ENCODE measurements at places on chromosomes 1 and 21.
A peak's percentile ranks its signal among the peaks of the same experiment; 100 is the strongest.

DNA sequence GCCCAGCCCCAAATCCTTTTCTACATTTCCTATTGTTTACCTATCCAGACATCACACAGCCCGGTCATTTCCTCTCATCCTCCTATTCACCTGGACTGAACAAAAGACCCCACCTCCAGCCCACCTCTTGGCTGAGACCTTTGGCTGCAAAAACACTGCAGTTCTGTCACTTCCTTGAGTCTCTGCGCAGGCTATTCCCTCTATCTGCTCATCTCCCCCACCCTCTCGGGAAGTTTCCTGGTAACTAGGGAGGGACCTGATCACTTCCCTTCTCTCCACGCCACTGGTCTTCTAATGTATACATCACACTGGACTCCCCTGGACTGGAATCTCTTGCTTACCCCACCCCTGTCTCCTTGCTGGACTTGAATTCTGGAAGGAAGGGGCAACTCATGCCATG lies 5.3 kb downstream of the HTR1D start:
- DNase-seq: no peak

DNA sequence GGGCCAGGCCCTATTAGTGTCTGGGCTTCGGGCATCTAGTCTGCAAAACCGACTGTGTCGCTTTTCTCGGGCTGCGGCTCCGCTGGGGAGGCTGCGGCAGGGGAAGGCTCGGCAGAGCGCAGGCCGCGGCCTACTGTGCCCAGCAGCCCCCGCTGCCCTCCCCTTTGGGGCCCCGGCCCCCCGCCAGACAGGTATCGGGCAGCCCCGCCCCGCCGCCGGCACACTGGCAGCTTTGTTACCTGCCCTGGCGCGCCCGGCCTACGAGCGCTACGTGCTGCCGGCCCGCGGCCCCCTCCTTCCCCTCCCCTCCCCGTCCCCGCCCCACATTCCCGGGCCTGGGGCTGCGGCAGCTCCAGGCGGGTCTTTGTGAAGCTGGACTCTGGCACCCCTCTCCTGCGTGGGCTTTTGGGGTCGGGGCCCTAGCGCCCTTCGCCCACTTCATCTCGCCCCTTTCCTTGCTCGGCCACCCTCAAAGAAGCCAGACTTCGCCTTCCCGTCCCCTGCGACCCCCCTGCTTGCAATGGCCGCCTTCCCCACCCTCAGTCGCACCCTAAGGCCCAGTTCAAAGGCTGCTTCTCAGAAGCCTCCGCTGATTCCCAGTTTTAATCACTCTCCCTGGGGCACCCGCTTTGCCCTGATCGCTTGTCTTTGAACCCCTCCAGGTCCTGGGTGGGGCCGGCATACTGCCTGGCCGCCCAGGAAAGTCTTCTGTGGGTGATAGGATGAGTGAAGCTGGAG lies 48.9 kb upstream of the SLC2A1 start:
- no peak for DNase-seq

- no peak for DNase-seq
Observed at GRCh38 chr1:115757326-115757725, 11.2 kb downstream of the CASQ2 start.

DNA sequence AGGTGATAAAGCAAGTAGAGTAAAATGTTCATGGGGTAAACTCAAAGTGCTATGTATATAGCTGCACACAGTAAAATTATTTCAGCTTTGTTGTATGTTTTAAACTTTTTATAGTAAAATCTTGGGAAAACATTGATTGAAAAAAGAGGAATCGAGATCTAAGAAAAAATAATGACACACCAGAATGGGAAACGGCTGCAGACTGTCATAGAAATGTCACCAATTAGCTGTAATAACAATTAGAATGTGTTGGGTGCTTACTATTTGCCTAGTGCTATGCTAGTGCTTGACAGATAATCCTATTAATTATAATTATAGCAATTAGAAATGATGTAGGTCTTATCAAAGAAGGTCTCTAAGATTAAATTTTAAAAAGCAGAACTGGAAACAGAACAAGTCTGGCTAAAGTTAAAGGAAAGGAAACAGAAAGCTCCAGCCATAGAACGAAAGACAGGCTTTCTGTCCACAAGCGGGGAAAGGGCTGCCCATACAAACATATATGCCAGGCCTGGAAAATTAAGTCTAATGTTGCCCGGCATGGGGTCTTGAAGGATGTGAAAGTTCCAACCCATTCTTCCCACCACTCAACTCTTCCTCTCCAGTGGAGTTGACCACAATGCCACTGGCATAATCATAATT lies 5.0 kb downstream of the PCNX2 start:
- DNase-seq: no peak

- no peak for DNase-seq
Observed at GRCh38 chr1:197526736-197527371, 248.4 kb downstream of the DENND1B start.

DNA sequence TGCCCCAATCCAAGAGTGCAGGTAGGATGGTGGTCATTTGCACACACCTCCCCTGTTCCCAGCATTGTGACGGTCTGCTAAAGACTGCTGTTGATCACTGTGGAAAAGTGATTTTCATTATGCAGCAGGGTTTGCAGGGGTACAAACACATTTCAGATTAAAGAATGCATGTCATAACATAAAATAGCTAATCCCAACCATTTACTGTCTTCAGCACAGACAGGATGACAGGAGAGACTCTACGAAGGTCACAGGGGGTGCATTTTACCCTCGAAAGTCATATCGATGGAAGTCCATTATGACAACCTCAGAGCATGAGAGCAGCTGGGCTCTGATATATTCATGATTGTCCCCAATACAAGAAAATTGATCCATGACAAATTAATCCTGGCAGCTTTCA lies 302.6 kb downstream of the AJAP1 start:
- no peak for DNase-seq

DNA sequence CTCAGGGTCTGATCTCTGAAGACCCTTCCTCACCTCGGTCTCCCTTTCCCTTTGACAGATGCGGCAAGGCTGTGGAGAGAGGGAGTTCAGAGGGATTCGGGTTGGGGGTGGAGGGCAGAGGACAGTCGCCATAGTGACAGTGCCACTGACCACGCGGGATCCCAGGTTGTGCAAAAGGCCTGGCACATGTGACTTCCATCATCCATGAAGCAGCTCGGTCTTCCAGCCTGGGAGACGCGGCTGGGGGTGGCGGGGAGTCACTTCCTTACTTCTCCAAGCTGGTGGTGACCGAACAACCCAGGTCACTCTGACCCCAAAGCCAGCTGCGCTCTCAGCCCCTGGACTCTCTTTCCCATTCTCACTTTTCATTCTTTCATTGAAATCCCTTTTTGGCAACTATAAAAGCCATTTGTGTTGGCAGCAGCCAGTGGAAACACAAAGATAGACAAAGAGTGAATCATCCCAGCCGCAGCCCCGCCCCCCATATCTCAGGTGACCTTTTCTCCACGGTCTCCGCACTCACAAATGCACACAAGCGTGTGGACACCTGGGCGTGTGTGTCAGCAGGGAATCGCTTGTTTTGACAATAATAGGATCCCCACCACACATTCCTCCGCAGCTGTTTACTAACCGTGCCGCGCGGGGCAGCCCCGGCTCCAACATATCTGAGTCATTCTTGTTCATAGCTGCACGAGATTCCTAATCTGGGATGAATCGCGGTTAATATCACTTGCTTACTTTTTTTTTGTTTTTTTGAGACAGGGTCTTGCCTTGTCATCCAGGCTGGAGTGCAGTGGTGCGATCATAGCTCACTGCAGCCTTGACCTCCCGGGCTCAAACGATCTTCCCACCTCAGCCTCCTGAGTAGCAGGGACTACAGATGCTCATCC lies 68.3 kb downstream of the DHRS3 start:
- no peak for DNase-seq

DNA sequence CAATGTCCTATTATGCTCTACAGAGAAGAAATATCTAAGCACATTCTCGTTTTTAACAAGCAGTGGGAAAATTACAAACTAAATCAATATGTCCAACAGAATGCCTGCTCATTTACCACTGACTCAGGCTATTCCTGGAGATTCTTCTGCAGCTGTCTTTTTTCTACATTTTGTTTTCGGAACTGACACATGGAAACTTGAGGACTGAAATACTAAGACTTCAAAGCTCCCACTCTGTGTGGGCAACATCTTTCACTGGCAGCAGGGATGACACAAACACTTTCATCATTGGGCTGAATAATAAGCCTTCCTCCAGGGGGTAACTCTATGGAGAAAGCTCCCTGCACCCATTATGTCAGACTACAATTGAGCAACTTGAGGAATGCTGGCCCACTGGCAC lies 175.5 kb upstream of the NCAM2 start:
- no peak for DNase-seq

DNA sequence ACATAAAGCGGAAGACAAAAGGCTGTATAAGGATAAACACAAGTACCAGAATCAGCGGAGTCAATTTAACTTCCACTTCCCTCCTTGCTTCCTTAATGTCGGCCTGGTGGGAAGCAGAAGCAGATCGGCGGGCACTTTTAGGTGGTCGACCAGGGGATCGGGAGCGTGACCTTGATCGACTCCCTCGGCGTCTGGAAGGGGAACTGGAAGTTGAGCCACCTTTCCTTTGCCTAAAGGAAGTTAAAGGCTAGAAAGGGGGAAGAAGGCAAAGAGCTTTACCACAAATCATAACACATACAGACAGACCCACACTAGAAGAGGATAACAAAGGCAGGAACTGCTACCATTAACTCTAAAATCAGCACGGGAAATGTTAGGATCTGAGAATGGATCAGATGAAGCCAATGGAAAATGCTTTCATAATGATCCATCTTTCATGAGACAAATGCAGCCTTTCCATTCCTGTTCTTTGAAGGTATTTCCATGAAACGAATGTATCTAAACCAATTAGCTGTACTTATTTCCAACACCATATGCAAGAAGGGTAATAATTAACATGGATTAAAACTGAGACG lies 5.7 kb downstream of the LBR start:
- DNase-seq: no peak

- DNase-seq: peak; percentile 75
Observed at GRCh38 chr1:115062542-115063004, 26.7 kb downstream of the TSPAN2 start.

DNA sequence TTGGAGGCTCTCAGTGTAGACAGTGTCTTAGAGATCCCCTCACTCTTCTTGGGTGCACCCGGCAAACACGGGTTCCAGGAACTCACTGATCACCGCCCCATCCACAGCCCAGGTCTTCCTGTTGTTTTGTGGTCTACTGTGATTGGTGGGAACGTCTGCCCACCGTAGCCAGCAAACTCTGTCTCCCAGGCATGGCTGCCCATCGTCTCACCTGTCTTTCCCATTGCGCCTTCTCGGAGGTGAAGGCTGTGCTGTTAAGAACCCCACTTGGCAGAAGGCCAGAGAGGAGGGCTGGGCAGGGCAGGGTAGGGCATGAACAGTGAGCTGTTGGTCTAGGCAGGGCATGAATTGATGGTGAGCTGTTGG lies 14.1 kb upstream of the KCNA2 start:
- no peak for DNase-seq

GRCh38 chr1:166952002-166952746 lies 23.2 kb downstream of the ILDR2 start:
- no peak for DNase-seq

- DNase-seq: no peak
Observed at GRCh38 chr1:48107516-48107915, 110.3 kb upstream of the TRABD2B start.

DNA sequence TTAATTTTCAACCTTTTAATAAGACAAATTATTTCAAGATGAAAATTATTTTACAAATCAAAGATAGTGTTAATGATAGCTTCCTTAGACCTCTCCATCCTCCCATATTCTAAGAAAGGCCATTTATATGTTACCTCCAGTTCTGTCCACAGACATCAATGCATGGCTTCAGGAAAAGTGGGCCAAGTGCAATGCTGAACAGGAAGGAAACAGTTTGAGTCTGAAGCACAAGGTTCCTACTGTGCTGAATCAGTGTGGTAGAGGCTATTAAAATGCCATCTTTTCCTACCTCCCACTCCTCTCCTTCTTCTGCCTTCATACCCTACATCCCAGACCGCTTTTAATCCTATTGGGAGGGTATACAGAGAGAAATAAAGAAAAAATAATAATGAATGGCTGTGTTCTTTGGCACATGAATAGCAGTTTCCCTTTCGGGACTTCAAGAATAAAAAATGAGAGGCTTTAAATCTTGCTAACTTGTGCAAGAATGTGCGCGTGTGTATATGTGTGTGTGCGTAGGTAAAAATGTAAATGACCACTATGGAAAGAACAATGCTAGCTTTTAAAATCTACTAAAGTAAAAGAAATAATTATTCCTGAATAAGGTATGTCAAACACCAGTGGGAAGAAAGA lies 62.6 kb upstream of the C1orf105 start:
- DNase-seq: no peak

DNA sequence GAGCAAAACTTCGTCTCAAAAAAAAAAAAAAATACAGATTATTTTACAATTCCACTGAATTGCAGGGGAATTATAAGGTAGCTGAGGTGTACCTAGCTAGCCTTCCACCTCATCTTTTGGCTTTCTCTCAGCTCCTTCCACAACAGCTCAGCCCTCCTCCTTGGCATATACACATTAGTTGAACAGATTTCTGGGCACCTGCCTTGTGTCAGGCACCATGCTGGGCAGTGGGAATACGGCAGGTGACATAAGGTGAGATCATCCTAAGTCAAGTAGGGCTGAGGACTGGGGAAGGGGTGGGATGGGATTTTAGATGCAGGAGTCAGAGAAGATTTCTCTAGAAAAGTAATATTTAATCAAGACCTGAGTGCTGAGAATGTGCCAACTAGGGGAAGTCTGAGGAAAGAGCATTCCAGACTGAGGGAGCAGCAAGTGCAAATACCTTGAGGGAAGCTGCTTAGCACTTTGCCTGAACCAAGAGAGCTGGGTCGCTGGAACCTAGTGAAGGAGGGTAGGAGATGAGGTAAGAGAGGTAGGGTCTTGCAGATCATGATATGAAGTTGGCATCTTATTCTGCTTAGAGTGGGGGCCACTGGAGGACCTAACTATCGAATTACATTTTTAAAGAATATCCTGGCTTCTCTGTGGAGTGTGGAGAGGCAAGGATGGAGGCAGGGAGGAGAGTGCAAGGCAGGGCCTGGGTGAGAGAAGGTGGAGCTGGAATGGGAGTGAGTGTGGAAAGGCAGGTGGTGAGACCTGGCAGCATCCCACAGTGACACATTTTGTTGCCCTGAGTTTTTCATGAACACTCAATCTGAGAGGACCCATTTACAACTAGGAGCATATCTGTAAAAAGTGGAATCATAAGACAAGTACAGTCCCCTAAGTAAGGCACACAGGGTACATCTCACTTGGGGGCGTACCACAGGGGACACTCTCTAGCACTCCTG lies 28.2 kb downstream of the LAMC2 start:
- no peak for DNase-seq

DNA sequence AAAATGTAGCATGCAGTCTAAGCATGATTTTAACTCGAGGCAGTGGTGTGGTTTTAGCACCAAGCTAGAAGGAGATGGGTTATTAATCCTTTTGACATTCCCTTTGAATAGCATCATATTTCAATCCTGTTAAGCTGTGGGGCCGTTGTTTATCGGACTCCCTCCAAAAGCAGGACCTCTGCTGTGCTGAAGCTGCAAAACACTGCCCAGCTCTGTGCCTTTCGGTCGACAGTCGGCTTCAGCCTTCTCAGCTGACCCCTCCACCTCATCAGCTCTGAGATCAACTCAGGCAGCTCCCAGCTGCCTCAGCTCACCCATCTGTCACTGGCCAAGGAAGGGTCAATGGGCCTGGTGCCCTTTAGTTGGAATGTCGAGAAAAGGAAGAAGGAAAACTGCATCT lies 95.5 kb downstream of the KAZN start:
- no peak for DNase-seq
